Hepatic stellate cell (primary cell): ENCODE measurements at places on chromosomes 1 and 21.

DNA sequence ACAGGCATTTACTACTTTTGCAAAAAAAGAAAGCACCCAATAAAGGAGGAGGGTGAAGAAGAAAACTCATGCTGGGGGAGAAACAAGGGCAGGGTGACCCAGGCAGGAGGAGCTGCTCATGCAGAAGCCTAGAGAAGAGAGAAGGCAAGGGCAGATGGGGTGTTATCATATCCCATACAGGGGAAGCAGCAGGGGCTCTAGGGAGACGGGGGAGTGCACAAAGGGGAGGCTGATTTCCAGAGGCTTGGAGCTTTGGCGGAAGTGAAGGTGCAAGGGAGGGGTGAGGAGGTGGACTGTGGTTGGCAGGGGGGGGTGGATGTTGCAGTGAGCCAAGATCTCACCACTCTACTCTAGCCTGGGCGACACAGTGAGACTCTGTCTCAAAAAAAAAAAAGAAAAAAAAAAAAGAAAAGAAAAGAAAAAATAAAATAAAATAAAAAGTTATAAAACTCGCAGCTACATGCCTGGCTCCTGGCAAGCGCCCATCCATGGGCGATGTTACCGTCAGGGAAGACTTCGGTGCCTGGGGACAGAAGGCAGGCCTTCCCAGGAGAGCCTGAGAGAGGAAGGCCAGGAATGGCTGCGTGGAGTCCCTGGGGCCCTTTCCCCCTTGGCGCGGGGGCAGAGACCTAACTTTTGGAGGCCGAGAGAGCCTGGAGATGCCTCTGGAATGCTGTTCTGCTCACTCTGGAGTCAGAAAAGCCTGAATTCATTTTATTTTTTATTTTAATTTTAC, 3.3 kb upstream of the FCN3 start:
- DNase-seq: no peak

DNA sequence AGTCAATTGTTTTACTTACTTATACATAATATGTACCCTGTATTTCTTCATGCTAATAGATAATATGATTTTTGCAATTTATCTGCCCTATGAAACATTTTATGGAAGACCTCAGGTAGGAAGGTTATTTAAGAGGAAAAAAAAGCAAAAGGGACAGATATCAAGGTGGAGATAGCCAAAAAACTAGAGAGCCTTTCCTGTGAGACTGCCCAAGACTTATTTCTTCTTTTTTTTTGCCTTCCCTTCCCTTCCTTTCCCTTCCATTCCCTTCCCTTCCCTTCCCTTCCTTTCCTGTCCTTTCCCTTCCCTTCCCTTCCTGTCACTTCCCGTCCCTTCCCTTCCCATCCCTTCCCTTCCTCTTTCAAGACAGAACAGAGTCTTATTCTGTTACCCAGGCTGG, 80.6 kb upstream of the HMCN1 start:
- DNase-seq: no peak

DNA sequence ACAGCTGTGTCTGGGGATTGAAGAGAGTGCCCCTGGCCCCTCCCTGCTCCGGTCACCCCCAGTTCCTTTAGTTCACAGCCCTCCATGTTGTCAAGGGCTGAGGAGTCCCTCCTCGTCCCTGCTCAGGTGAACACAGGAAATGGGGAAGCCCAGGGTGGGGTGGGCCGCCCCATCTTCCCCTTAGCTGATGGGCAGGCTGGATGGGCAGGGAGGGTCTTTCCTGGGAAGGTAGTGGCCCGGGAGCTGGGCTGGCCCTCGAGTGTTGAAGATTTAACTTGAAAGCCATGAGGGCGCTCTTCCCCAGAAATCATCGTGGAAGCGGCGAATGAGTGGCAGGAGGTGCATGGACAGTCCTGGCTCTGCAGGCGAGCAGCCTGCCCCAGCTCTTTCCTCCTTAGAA, 18.3 kb upstream of the NPHP4 start:
- no peak for DNase-seq

DNA sequence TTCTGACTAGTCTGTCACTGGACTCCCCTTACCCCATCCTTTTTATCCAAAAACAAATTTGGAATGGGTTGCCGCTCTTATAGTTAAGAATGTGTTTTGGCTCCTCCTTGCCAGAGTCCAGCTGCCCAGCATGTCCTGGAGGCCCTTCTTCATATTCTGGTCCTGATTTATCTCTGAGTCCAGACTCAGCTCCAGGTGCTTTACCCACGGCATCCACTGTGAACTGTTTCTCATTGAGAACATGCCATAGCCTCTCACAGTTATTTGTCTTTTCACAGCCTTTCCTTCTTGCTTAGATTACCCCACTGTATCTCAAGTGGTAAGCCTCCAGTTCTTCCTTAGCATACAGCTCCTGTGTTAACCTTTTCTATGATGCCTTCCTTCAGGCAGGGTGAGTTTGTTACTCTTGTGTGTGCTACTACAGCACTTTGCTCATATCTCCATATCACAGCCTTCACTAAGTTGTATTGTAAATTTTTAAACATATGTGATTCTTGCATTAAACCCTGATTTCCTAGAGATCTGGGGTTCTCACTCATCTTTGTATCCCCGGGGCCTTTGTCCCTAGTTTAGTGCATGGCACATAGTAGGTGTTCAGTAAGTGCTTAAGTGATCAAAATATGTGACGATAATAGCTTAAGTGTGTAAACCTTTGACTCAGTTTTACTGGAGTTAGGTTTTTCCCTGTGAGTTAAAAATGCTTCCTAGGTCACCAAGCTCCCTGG, 116.0 kb downstream of the OSBPL9 start:
- DNase-seq: no peak
